ENCODE measurements at places on chromosomes 4 and X.

DNA sequence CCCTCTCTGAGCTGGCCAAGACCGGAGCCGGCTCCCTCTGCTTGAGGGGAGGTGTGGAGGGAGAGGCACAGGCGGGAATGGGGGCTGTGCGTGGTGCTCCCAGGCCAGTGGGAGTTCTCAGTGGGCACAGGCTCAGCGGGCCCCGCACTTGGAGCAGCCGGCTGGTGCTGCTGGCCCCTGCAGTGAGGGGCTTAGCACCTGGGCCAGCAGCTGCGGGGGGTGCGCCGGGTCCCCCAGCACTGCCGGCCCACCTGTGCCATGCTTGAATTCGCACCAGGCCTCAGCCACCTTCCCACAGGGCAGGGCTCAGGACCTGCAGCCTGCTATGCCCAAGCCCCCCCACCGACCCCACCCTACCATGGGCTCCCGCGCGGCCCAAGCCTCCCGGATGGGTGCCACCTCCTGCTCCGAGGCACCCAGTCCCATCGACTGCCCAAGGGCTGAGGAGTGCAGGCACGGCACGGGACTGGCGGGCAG lies 602.5 kb downstream of the KCTD8 start:
- no peak for DNase-seq

DNA sequence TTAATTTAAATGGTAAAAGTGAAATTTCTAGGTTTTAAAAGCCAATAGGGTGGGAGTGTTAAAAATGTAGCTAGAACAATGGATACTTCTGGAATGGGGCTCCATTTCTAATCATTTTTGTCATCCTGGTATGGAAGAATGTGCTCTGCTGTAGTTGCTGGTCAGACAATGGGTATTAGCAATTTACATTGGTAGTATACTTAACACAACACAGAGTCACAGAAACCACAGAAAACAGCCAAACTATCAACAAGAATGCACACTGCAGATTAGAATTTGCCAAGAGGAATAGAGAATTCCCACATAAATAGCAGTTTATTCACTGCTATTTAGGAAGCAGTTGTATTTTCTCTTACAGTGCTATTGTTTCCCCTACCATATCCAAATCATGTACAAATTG lies 319.6 kb downstream of the PPP3CA start:
- DNase-seq = no peak

- DNase-seq = no peak
Observed at GRCh38 chr4:4867375-4868039, 8.0 kb downstream of the MSX1 start.

GRCh38 chr4:182488896-182489295 lies 245.7 kb downstream of the TENM3 start:
- no peak for DNase-seq

- no peak for DNase-seq
Observed at GRCh38 chrX:17033225-17033624, 86.8 kb downstream of the REPS2 start.

DNA sequence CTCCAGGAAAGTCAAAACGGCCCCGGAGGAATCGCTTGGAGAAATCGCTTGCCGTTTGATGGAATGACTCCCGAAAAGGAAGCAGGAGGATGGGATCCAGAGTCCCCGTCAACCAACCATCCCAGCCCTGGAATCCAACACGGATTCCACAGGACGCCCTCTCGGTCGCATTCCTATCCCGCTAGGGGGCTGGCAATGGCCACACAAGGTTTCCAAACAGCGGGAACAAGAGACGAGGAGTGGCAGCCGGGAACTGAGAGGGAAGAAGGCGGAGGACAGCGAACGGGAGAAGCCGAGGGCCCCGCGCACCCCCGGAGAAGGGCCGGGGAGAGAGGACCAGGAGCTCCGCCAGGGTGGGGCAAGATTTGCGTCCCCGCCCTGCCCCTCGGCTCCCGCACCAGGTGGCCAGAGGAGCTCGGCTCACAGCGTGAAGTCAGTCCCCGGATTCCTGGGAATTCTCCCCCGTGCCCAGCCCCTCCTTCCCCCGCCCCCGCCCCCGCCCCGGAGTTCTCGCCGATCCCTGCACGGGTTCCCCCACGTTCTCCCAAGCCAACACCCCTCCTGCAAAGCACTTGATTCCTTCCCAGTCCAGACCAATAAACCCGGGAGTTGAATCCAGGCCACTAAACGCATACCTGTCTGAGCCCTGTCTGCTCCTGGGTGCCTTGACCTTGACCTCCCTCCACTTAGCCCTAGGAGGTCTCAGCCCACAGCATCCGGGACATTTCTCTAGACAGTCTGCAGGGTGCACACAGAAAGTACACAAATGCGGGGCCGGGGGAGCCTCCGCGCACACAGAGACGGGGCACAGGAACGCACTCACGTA lies 1.4 kb downstream of the PDZD4 start:
- DNase-seq = no peak

DNA sequence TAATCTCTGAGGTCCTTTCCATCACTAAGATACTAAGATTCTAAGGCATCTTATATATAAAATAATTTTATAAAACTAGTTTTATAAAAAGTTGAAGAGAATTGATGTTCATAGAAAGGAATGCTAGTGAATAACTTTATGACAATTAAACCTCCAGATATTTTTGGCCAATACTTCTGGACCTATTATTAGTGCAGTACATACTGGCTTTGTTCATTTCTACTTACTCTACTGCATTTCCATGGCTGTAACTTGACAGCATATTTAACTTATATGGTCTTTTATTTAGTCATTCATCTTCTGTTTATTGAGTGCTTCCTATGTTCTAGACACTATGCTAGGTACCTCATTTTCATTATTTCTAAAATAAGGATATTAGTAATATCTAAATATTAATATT lies 6.8 kb upstream of the USP53 start:
- DNase-seq = no peak

DNA sequence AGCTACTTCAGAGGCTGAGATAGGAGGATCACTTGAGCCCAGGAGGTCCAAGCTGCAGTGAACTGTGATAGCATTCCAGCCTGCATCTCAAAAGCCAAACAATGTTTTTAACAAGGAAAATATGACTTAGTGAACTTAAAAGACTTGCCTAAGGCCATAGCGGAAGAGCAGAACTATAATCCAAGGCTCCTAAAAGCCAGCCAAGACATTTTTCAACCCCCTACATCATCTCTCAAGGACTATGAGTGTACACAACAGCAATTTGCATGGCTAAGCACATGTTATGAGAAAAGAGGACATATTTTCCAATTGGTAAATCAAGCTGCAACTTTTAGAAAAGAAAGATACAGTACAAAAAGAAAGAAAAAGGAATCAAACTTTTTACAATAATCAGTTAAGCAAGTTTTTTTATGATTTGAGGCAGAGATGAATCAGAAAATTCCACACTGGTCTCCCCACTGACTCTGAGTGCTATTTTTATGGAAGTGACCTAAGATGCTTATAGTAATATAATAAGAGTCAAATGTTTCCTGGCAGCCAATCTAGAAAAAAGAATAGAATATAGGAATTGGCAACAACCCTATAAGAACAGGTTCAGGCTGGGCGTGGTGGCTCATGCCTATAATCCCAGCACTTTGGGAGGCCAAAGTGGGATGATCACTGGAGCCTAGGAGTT lies 9.8 kb upstream of the ACOT9 start:
- no peak for DNase-seq

GRCh38 chrX:114097866-114098265 lies 486.0 kb upstream of the HTR2C start:
- no peak for DNase-seq

DNA sequence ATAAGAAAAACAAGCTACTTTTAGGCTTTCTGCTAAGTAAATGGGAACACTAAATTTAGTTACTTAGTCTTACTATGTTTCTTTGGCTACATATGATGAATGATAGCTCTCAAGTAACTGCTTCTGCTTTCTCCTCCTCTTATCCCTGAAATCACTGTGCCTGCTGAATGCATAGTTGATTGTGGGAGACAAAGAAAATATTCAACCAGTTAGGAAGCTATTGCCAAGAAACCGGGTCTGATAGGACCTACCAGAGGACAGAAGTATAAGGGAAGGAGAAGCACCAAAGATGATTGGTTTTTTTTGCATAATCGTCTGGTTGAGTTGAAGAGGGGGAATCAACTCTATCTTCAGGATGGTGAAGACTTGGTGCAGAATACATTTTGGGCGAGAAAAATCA lies 28.0 kb upstream of the NDUFC1 start:
- no peak for DNase-seq

DNA sequence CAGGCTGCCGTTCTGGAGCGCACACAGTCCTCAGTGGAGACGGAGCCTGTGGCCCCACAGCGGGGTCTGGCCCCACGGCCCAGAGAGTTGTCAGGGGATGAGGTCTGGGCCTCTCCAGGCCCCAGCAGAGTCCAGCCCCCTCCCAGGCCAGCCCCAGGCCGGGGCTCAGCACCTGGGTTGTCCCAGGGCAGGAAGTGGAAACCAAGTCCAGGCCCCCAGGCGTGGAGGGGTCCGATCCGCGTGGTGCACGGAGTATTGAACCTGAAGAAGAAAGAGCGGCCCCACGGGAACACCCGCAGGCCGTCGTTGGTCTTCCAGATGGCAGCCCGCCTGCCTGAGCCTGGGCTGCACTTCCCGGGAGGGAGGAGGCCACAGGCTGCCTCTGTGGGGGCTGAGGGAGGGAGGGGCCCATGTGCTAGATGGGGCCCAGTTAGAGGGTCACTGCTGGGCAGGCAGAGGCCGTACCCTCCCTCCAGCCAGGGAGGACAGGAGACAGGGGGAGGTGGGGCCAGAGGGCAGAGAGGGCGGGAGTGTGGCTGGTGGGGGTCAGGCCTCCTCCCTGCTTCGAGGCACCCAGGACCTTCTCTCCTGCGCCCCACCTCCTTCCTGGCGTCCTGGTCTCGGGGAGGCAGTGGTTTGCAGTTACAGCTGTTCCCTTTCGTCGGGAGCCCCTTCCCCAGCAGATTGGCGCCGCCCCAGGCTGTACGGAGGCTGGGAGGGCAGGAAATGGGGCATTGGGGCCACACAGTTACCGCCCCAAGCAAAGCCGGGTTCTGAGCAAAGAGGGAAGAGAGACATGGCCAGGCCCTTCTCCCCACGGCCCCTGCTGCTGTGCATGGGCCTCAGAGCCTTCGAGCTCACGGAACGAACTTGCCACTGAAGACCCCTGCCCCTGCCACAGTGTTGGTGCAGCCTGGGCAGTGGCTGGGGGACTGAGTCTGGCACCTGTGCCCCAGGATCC lies 8.1 kb downstream of the HGFAC start:
- DNase-seq = no peak

- DNase-seq = no peak
Observed at GRCh38 chrX:78111140-78111931, 7.3 kb downstream of the PGK1 start.

DNA sequence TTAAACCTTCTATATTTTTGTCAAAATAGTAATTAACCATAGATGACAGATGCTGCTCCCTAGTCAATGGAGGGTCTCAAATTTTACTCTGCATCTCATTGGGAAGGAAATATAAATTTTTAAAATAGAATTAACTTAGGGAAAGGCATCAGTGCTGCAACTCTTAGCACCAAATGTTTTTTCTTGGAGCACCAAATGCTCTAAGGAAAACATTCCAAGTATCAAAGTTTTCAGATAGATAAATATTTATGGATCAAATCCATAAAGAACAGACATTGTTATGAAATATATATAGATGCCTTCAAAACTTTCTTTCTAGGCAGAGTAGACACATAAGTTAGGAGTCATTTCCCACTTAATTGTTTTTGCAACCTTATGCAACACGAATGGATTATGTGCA lies 168.7 kb downstream of the ANTXR2 start:
- no peak for DNase-seq

DNA sequence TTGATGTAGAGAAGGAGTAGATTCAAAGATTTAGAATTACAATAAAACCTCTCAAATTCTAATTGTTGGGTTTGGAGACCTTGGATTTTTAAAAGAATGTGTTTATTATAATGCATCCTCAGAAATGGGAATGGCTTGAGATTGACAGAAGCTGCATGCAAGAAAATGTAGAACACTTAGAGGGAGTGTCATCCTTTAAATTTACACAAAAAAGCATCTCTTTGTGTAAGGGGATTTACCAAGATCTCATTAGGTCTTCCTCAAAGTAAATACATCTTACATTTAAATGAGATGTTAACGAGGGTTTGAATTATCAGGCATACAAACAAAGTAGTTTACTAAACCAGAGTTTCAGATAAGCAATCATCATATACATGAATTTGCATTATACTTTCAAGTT lies 615.0 kb downstream of the FAM133A start:
- DNase-seq = no peak

DNA sequence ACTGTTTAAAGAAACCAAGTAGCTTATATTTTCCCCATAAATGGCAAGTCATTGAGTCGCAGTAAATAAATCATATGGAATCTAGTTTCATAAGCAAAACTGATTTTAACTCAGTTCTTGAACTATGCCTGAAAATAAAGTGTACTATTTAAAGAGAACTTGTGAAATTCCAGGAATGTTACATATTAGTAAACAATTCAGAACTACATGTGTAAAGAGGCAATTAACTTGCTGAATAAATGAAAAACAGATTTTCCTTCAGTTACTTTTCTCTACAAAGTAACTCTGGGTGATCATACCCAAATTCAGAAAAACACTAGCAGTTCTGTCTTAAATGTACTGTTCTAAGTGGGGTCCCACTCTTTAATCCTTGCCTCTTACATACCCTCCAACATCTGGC lies 236.1 kb upstream of the EDNRA start:
- DNase-seq = no peak

DNA sequence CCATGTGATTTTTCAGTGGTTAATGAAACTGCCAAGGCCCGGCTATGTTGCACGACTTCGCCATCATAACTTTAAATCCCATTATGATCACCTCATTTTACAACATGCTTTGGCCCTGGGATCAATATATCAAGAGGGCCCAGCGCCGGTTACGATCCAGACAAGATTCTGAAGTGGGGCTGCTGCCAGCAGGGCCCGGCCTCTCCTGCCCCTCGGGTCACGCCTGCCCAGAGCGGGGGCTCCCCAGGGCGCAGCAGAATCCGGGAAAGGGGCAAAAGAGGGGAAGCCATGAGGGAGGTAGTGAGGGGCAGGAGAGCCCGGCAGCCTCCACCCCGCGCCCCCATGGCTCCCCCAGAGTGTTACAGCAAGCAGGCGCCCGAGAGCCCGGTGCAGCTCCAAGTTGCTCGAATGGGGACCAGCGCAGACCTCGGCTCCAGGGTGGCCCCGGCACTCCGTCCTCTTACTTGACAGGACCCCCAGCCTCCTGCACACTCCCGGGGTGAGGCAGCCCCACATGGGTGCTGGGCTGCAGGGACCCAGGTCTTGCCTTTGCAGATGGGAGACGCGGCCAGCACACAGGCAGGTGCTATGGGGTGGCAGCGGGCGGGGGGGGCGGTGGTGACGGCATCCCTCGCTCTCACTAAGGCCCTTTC lies 129.8 kb upstream of the NKX1-1 start:
- DNase-seq = no peak
